ENCODE measurements at places on chromosomes 7 and 10.

DNA sequence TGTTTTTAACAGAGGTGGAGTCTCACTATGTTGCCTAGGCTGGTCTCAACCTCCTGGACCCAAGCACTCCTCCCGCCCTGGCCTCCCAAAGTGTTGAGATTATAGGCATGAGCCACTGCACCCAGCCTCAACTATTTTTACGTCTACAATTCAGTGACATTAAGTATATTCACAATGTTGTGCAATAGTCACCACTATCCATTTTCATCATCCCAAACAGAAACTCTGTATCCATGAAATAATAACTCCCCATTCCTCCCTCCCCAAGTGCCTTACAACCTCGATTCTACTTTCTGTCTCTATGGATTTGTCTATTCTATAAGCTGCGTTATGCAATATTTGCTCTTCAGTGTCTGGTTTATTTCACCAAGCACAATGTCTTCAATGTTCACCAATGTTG, 20.3 kb upstream of the ZNRF2 start:
- DNase-seq, result no peak

DNA sequence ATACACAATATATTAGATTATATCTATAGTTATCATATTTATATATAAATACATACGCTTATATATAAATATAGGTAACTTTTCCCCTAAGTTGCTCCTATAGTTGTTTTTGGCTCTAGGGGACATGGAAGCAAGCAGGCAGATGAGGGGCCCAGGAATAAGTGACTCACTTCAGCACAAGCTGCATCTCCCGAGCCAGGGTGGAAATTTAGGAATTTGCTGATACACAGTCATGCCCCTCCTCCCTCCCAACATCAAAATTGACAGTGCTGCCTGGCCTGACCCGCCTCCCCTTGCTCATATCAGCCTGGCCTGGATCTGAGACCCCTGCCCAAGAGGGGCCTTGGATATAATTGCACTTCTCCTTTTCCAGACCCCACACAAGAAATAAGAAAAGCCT, 33.8 kb downstream of the MKI67 start:
- DNase-seq, result no peak

DNA sequence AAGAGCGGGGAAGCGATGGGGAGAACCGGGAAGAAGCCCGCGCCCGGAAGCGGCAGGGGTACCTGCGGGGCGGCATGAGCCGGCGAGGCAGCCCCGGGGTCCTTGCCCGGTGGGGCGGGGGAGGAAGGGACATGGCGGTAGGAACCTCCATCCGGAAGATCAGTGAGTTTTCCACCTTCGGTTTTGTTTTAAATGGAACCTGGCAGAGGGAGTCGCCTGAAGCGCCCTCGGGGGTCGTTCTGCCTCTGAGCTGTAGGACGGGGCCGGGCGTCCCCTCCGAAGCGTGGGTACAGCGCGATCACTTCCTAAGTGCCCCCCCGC, 471 bp downstream of the PFKP start:
- no peak for DNase-seq

GRCh38 chr7:115088893-115089292, 167.0 kb downstream of the MDFIC start:
- DNase-seq, result no peak

GRCh38 chr7:155862123-155862892, 50.0 kb upstream of the SHH start:
- no peak for DNase-seq

DNA sequence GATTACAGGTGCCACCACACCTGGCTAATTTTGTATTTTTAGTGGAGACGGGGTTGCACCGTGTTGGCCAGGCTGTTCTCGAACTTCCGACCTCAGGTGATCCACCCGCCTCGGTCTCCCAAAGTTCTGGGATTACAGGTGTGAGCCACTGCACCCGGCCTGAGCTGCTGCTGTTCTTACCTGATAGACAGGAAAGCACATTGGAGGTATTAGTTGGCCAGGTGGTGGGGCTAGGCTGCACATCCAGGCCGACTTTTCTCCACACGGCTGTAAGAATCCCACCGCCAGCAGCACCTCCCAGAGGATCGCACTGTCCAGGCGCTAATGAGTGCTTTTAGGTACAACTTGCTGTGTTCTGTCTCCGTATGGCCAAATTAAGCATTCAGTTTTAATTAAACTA, 112.6 kb downstream of the WDR37 start:
- DNase-seq, result no peak

GRCh38 chr7:93015779-93016481, 101.8 kb downstream of the SAMD9 start:
- DNase-seq, result no peak

- no peak for DNase-seq
Observed at GRCh38 chr7:90841759-90842429, 245.8 kb downstream of the CDK14 start.

- DNase-seq, result no peak
Observed at GRCh38 chr10:12338981-12339380, 10.4 kb upstream of the CAMK1D start.

DNA sequence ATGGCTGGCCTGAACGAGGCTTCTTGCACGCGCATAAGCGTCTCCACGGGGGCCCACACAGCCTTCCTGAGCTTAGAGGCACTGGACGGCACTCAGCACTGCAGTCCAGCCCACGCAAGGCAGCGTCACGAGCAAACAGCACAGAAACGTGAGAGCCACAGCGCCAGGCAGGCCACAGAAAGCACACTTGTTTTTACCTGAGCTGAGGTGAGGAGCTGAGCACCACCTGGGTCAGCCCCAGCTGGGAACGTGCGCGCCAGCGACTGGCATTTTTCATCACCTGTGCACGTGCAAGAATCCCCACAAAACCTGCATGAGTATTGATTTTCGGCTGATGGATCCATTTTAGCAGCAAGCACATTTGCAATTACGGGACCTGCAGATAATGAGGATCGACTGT, 26.7 kb downstream of the IQCE start:
- no peak for DNase-seq

GRCh38 chr7:137545059-137545716, 201.7 kb upstream of the PTN start:
- DNase-seq, result no peak
